ENCODE measurements at places on chromosomes 5 and 9. TPM values are rescaled to one million over a fixed set of nuclear protein-coding genes. Genes with fewer than 3 reads are reported as not detected.

The SCGB3A2 gene
- not detected for total RNA-seq

The HRH2 gene
- total RNA-seq: 1.0 TPM

The SPATA31C1 gene
- total RNA-seq: not detected

The RPS14 gene
- total RNA-seq: 6,829 TPM

The PCDHGB4 gene
- total RNA-seq: 4.7 TPM

The PRELID2 gene
- 59.5 TPM for total RNA-seq

The DDX4 gene
- total RNA-seq: not detected

The SLC6A7 gene
- total RNA-seq: not detected

The OR2V2 gene
- not detected for total RNA-seq

The SLC12A2 gene
- 24.5 TPM for total RNA-seq

The GABRG2 gene
- total RNA-seq: not detected

The ACSL6 gene
- 3.1 TPM for total RNA-seq

The GABRA1 gene
- not detected for total RNA-seq

The IGIP gene
- 5.7 TPM for total RNA-seq

The TAF11L2 gene
- not detected for total RNA-seq

The NMUR2 gene
- not detected for total RNA-seq

The PDLIM4 gene
- total RNA-seq: 19.8 TPM

The PCDHA10 gene
- total RNA-seq: under 0.01 TPM

The ST6GALNAC6 gene
- total RNA-seq: 33.9 TPM

The ZNF782 gene
- total RNA-seq: 5.2 TPM

The NKD2 gene
- 1.6 TPM for total RNA-seq

The PTTG1 gene
- total RNA-seq: 17.2 TPM

The PCA3 gene
- not detected for total RNA-seq

The ASS1 gene
- 109 TPM for total RNA-seq

The LRRC26 gene
- not detected for total RNA-seq

The CDO1 gene
- 24.0 TPM for total RNA-seq

The CTXN3 gene
- 1.0 TPM for total RNA-seq

The FOXE1 gene
- not detected for total RNA-seq

The PHF24 gene
- under 0.01 TPM for total RNA-seq

The TLE1 gene
- 65.2 TPM for total RNA-seq

The LEAP2 gene
- total RNA-seq: 2.1 TPM

The GLRA1 gene
- not detected for total RNA-seq

The ADRA1B gene
- total RNA-seq: under 0.01 TPM

The C5orf63 gene
- 3.7 TPM for total RNA-seq

The SPINK6 gene
- not detected for total RNA-seq

The SLU7 gene
- total RNA-seq: 16.2 TPM

The CDC14B gene
- 45.9 TPM for total RNA-seq

The NOL8 gene
- total RNA-seq: 15.7 TPM

The REEP2 gene
- total RNA-seq: 7.3 TPM

The HEMGN gene
- total RNA-seq: 7.3 TPM

The C5orf46 gene
- not detected for total RNA-seq

All from skeletal muscle tissue (tissue), 5 donors.